ENCODE measurements at places on chromosomes 13 and 19.

GRCh38 chr13:19632915-19633478, 462 bp upstream of the MPHOSPH8 start:
- no peak for DNase-seq

GRCh38 chr19:10295305-10295846, 5.6 kb downstream of the ICAM5 start:
- DNase-seq, result peak; percentile 83

DNA sequence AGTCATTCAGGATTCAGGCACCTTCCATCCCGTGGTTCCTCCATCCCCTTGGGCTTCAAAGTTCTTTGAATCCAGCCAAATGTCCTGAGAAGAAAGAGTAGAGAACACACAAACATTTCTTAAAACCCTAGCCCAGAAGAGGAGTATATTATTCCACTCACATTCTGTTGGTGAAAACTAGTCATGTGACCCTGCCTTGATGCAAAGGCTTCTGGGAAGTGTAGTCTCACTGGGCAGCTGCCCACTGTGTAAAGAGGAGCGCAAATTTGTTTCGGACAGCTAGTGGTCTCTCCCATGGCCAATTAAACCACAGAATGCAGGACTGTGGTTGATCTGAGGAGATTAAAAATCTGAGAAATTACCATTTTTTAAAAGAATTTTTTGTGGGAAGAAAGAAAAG, 304.4 kb downstream of the SUCLA2 start:
- no peak for DNase-seq

DNA sequence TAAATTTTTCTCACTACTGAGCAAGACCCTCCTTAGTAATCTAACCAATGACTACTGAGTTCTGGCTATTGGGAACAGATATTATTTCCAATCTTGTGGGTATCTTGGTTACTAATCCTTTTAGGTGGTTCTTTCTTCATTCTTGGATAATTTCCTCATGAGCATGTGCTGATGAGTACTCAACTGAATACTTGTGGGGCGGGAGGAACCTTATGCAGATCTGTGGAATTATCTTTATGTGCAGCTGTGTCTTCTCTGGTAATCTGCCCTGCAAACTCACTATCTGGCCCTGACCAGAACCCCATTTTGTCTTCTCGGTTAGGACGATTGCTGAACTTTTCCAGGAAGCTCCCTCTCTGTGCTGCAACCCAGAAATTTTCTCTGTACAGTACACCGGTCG, 89.7 kb upstream of the TRPC4 start:
- DNase-seq, result no peak

GRCh38 chr13:48185018-48185417, 48.0 kb upstream of the ITM2B start:
- no peak for DNase-seq

DNA sequence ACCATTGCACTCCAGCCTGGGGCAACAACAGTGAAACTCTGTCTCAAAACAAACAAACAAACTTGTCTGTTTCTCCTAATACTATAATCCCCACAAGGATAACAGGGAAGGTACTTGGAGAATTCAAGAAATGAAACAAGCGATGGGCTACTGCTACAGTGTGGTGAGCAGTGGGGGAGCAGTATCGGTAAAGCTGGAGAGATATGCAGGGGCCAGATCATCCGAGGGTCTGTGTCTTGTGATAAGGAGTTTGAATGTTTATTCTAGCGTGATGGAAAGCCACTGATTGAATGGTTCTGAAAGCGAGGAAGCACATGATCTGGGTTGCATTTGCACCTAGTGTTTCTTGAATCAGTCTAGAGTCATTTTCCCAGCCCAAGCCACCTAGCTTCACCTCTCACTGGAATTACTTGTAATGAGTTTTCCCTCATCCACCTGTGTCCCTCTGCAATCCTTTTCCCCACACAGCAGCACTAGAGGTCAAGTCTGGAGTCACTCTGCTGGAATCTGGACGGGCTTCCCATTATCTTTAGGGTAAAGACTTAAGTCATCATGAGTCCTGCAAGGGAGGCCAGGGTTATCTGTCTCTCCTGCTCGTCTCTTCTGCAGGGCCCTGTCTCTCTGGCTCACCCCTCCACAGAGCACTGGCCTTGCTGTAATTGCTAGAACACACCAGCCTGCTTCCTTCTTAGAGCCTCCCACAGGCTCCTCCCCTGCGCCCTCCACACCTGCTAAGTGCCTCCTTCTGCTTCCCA, 162.3 kb downstream of the KLF5 start:
- DNase-seq, result no peak

DNA sequence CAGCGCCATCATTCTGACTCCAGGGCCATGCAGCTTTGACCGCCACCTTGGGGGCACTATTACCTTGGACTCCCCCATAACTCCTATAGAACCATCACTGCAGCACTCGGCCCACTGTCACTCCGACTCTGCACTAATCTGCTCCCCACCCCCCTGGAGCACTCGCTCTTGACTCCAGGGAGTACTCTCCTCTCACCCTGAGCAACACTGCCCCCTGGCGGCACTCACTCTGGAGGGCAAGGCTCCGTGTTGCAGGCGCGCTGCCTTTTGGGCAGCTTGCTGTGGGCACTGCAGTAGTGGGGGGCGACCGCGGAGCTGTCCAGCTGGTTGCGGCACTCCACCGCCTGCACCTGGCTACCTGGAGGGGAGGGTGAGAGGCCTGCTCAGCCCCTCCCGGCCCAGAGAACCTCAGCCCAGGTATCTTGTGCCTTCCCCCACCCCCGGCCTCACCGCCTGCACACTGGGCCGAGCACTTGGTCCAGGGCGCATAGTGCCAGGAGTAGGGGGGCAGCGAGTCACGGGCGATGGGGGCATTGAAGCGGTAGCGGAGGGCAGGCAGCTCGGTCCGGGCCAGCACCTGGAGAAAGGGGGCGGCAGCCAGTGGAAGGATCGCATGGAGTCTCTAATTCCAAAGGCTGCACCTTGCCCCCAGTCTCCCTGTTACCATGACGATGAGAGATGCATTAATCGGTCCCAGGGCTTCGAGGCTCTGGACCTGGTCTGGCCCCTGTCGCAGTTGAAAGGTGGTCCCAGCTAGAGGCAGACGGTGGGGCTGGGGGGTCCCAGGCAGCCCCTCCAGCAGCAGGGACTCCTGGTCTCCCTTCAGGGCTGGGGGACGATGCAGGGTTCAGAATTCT, 8.9 kb upstream of the MYO1F start:
- peak; percentile 69 for DNase-seq

DNA sequence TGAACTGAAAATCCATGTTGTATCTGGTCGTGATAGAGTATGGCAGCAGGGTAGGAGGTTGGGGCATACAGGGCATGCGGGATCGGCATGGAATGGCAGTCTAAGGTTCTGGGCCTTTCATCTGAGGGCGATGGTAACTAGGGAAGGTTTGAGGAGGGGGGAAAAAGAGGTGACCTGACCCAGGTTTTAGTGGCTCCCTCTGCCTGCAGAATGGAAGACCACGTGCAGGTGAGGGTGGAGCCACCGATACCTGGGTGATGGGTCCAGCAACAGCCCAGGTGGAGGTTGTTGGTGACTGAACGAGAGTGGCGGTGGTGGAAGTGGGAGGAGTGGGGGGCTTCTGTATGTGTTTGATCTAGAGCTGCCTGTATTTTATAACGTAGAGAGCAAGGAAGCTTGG, 3.8 kb downstream of the ZNF749 start:
- DNase-seq, result no peak

DNA sequence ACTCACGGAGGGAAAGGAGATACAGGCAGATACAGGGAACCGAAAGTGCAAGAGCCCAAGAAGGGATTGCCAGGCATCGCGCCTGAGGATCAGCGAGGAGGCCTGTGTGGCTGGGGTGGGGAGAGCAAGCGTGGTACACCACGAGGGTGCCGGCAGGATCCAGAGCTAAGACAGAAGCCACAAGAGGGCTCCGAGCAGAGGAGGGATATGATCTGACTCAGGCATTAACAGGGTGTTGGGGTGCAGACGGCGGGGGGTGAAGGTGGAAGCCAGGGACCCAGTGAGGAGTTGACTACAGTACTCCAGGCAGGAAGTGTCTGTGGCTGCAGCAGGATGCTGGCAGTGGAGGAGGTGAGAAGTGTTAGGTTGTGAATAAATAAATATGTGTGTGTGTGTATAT, 5.4 kb upstream of the PPP1R37 start:
- peak; percentile 84 for DNase-seq

DNA sequence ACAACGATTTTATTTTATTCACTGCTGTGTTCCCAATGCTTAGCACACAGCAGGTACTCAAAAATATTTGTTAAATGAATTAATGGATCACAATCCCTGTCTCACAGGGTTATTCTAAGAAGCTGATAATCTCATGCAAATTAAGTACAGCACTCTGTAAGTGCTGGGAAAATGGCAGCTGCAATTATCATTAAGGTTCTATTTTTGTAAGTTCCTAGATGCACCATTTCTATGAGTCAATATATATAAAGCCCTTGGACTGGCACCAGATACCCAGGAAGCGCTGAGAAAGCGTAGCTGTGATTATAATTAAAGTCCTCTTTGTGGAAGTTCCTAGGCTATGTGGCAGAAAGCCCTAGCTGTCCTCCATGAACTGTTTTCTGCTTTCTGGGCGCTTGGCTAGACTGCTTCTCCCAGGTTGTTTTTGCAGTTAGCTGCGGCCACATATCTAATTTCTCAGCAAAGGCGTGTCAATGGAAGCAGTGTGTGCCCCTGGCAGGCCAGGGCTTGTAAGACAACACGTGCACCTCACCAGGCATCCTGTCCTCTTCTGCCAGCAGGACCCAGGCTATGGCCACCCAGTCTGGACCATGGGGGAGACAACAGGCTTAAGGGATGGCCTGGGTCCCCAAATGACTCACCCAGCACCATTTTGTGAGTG, 5.2 kb upstream of the SRRM5 start:
- DNase-seq, result no peak

DNA sequence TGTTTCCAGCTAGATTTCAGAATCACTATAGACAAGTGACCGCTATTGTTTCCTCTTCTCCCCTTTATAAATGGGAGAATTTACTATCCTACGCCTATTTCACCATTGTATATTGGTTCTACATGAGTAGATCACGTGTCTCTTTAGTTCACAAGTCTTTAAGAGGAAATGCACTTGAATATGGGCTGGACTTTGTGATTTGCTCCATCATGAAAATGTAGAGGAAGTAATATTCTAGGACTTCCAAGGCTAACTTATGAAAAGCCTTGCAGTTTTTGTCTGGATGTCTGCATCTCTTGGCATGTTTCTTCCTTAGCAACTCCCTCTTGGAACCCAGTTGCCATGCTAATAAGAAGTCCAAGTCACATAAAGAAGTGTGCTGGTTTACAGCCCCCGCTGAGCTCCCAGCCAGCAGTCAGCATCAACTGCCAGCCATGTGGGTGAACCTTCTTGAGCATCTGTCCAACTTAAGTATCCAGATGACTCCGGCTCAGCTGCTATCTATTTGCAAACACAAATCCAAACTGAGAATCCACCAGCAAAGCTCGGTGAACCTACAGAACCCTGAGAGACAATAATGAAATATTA, 4.8 kb upstream of the FBXL3 start:
- no peak for DNase-seq

DNA sequence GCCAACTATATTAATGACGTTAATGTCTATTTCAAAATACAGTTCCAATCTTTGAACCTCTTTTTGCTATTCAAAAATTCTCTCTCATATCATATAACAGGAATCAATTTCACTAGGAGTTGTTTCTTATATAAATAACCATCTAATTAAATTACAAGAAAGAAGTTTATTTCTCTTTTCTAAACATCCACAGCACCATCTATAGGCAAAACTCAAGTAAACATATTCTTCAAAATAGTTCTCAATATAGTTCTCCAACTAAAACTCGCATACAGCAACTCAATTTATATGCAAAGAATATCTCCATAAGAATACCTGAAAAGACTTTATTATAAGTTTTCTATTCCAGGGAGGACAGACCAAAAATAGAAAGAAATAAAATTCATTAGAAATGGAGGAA, 65.6 kb downstream of the RBM26 start:
- DNase-seq, result no peak

DNA sequence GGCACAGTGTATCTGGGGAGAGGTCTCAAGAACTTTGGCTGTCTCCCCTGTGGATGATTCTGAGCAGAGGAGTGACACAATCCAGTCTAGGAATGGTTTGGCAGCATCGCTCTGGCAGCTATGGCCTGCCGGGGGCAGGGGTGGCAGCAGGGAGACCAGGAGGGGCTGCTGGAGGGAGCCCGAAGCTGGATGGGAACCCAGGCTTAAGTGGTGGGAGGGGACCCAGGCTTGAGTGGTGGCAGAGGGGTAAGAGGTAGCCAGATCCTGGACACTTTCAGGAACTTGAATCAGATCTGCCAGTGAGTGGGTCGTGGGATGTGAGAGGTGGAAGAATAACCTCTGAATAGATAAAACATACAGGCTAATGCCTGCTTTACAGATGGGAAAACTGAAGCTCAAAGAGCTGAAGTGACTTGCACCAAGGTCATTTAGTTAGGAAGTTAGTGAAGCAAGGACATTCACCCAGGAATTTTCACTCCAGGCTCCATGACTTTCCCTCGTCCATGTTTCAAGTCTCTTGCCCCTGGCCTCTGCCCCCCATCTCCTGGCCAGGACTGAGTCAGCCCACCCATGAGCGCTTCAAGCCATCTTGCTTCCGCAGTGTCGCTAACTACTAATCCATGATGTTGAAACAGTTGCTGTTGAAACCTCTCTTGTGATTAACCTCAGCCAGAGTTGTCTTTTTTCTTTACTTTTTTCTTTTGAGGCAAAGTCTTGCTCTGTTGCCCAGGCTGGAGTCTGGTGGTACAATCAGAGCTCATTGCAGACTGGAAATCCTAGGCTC, 29.9 kb upstream of the C1QTNF9 start:
- no peak for DNase-seq

DNA sequence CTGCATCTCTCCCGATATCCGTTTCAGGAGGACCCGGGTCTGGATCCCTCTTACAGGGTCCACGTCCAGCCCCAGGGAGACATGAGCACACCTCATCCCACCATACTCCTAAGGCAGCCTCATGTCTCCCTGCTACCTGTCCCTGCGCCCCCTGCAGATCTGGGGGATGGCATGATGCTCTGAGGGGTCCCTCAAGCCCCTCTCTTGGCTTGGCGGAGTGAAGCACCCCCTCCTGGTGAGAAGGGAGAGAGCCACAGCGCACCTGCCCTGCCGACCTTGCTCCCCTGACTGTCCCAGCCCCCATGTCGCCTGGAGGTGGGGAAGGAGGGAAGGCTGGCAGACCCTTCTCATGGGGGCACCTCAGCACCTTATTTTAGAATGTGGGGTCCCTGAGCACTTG, 21.5 kb upstream of the ARHGEF7 start:
- DNase-seq, result no peak

GRCh38 chr13:106561551-106562170, 6.3 kb downstream of the ARGLU1 start:
- no peak for DNase-seq

DNA sequence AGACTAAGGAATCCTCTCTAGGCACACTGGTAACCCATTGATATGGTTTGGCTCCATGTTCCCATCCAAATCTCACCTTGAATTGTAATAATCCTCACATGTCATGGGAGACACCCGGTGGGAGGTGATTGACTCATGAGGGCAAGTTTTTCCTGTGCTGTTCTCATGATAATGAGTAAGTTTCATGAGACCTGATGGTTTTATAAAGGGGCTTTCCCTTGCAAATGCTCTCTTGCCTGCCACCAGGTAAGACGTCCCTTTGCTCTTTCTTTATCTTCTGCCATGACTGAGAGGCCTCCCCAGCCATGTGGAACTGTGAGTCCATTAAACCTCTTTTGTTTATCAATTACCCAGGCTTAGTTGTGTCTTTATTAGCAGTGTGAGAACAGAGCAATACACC, 81.4 kb upstream of the GPC6 start:
- no peak for DNase-seq

- no peak for DNase-seq
Observed at GRCh38 chr19:15265850-15266248, 33.6 kb upstream of the EPHX3 start.
